SJSA1 (cell line): ENCODE measurements at places on chromosomes 2 and 18. TPM values are rescaled to one million over a fixed set of nuclear protein-coding genes. Genes with fewer than 3 reads are reported as not detected.

LIPG gene
- 2.0 and 2.2 TPM in 2 replicates for total RNA-seq

SERPINB2 gene
- total RNA-seq = 0.74 TPM in 1 of 2 replicates, not detected in the other

MYOM1 gene
- not detected in 2 replicates for total RNA-seq

TNFRSF11A gene
- not detected in 2 replicates for total RNA-seq

DSG2 gene
- 48.2 and 65.5 TPM in 2 replicates for total RNA-seq

MC5R gene
- not detected in 2 replicates for total RNA-seq

PRKAG3 gene
- not detected in 2 replicates for total RNA-seq

TMEFF2 gene
- 0.16 and 0.25 TPM in 2 replicates for total RNA-seq

GRCh38 chr2:233404222-233404621 lies 49.9 kb downstream of the DGKD start:
- DNase-seq = peak; percentile 28

DNA sequence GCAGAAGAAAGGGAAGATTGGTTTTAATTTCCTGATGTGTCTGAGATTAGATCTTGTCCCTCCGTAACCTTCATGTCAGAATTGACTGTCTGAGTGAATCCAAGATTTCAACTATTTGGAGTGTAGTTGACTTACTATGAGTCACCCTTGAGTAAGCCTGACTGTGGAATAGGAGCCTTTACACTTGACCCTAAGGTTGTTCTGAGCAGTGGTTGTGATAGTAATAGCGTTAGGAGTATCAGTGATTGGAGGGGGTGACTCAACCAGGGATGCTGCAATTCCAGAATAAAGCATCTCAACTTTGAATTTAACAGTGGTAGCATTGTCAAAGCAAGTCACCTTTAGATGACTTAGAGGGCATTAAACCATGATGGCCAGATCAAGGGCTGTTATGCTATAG lies 979.5 kb upstream of the FAM98A start:
- no peak for DNase-seq

- DNase-seq = peak; percentile 16
Measured at GRCh38 chr2:85188852-85189251, 55.7 kb downstream of the TCF7L1 start.

- no peak for DNase-seq
Measured at GRCh38 chr2:146992057-146992456, 852.8 kb upstream of the ACVR2A start.

- DNase-seq = no peak
Measured at GRCh38 chr2:25572638-25573037, 100.7 kb downstream of the DTNB start.

DNA sequence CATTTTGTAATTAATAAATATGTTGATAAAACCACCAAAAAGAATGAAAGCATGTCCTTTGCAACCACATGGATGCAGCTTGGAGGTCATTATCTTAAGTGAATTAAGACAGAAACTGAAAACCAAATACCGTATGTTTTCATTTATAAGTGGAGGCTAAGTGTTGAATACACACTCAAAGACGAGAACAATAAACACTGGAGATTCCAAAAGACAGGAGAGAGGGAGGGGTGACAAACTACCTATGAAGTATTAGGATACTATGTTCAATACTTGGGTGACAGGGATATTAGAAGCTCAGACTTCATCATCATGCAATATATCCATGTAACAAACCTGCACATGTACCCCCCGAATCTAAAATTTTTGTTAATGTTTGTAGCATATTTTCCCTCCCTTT lies 7.0 kb downstream of the ERLEC1 start:
- DNase-seq = no peak

DNA sequence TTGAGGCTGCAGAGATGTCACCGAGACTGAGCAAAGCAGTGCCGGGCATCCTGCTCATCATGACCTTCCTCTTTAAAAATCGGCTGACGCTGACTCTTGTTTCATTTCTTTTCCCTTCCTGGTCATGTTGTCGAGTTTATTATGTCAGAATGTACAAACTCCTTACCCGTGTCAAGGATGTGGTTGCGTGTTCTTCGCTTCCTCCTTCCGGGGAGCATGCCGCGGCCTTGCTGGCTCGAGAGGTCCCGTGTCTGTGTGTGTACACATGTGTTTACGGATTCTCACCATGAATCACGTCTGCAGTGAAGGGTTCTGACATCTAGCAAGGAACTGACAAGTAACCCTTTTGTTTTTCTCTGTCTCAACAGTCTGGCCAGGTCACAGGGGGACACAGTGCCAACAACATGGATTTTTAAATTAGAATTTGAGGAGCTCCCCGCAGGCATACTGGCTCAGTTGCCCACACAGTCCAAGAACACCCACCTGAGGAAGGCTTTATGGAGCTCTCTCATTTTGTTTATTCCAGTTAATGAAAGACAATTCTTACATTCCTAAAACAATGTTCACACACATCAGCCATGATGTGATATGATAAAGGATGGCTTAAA lies 60.2 kb downstream of the MYT1L start:
- DNase-seq = no peak

DNA sequence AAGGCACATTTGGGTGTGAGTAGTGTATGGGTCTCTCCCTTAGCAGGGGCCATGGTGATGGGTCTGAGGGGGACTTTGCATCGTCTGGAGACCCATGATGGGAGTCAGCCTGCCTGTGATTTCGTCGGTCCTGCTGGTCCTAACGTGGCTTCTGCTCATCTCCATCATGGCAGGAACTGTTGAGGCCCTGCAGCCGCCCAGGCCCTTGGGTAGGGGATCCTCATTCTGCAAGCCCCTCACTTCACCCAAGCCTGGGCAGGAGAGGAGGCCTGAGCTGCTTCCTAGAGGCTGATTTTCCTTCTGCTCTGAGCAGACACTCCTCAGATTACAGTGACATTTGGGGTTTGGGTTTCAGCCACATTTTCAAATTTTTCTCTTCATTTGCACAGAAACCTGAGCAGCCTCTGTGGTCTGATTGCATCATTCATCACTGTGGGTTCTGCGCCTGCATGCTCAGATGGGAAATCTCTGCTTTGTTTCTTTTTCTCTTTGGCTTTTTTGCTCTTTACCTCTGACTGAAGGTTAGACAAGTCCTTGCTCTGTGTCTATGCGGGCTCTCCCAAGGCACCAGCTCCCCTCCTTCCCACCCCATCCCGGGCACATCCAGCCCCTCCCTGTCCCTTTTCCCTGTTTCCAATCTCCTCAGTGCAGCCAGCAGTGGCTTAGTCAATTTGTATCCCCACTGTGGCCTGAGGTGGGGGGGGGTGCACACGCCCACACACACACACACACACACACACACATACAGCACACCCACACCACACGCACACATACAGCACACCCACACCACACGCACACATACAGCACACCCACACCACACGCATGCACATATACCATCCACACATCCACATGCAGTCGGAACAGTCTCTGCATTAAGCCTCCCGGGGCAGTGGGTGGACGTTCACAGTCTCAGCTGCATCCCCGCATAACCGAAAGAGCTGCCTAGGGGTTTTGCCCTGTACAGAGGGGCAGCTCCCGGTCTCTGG lies 305.4 kb upstream of the HS6ST1 start:
- no peak for DNase-seq

- DNase-seq = no peak
Measured at GRCh38 chr2:19764998-19765397, 136.8 kb downstream of the TTC32 start.

DNA sequence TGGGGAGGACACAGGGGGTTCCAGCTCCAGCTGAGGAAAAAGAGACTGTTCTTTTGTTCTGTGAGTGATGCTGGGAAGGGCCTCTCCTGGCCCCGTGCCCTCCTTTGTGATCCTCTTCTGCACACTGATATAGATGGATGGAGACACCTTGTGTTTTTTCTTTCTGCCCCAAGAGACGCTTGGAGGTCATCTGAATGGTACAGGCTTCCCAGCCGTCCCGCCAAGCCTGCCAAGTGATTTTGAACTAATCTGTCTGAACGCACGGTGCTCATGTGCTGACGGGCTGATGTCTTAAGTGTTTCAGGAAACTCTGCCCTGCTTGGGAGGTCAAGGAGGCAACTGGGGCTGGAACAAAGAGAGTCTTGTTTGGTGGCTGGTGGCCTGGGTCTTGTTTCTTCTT lies 57.5 kb downstream of the KIF5C start:
- DNase-seq = no peak

DNA sequence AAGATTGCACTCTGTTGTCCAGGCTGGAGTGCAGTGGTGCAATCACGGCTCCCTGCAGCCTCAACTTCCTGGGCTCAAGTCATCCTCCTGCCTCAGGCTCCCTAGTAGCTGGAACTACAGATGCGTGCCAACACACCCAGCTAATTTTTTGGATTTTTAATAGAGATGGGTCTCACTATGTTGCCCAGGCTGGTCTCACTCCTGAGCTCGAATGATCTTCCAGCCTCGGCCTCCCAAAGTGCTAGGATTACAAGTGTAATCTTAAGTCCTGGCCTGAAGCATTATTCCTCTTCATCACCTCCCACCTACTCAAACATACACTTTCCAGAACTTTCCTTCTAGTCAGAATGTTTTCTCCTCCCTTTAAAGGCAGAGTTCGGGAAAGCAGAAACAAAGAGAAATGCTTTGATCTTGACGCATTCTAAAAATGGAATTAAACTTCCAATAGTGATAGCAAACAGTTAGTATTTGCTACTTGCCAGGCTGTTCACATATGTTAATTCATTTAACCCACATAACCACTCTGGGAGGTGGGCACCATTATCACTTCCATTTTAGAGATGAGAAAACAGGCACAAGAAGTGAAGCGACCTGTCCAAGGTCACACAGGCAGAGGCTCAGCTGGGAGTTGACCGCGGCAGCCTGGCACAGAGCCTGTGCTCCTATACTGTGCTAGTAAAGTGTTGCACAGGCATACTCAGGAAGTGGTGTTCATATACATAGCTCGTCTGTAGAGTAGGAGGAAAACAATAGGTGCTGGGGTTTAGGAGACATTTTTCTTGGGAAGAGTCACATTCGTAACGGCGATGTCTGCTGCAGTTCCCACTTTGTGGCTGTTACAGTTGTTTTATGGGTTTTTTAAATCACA lies 24.6 kb downstream of the TEX44 start:
- DNase-seq = no peak

GRCh38 chr2:85281553-85281952 lies 46.2 kb downstream of the TGOLN2 start:
- DNase-seq = no peak

- DNase-seq = peak; percentile 89
Measured at GRCh38 chr2:85420536-85421259, 2.2 kb downstream of the SH2D6 start.

- no peak for DNase-seq
Measured at GRCh38 chr18:13409026-13409425, 190.5 kb downstream of the LDLRAD4 start.

- DNase-seq = no peak
Measured at GRCh38 chr2:172834881-172835280, 99.2 kb downstream of the RAPGEF4 start.

DNA sequence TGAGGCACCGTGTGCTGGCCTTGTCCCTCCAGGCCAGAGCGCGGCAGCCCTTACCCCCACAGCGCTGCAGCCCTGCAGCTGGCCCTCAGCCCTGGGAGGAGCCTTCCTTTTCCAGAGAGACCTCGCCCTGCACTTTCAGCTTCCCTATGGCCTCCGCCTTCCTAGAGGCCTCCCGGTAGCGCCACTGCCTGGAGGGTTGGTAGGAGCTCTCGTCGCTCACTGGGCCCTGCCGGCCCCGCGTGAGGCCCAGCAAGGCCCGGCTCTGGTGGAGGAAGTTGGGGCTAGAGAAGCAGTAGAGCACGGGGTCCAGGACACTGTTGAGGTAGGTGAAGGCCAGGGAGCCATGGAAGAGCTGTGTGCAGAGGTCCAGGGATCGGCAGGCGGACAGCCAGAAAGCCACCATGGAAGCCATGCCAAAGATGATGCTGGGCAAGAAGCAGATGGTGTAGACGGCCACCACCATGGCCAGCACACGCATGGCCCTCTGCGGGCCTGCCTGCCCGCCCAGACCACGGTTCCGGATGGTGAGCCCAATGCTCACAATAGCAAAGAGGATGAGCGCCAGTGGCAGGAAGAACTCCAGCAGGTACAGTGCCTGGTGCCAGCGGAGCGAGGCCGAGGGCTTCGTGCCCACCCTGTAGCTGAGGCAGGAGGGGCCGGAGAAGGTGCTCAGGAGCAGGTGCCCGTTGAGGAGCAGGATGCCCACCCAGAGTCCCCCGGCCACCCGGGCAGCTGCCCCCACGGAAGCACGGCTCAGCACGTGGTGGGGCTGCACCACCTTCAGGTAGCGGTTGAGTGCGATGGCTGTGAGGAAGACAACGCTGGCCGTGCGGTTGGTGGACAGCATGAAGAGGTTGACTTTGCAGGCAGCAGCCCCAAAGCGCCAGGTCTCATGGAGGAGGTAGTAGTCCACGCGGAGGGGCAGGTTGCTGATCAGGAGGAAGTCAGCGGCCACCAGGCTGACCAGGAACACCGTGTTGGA lies 821 bp downstream of the OXER1 start:
- peak; percentile 38 for DNase-seq
